H7 (cell line): ENCODE measurements at places on chromosomes 7 and 10. TPM values are rescaled to one million over a fixed set of nuclear protein-coding genes. Genes with fewer than 3 reads are reported as not detected.

DNA sequence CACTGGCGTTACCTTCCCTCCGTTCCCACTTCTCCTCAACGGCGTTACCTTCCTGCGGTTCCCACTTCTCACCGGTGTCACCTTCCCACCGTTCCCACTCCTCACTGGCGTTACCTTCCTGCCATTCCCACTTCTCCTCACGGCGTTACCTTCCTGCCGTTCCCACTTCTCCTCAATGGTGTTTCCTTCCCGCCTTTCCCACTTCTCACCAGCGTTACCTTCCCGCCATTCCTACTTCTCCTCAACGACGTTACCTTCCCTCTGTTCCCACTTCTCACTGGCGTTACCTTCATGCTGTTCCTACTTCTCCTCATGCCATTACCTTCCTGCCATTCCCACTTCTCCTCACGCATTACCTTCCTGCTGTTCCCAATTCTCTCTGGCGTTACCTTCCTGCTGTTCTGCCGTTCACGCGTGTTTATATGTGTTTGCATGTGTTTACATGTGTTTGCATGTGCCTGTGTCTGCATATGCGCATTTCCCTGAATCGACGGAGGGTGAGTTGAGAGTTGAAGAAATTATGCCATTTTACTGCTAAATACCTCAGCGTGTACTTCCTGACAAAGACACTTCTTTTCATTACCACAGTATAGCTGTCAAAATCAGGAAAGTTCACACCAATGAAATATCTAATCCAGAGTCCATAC lies 23.2 kb upstream of the CFAP46 start:
- no peak for DNase-seq

- peak; percentile 81 for DNase-seq
These were observed 140.1 kb downstream of the DYNC2I1 start for GRCh38 chr7:158996214-158997109.

GRCh38 chr7:32326078-32326477 lies 164.1 kb downstream of the LSM5 start:
- no peak for DNase-seq

- DNase-seq = no peak
These were observed 253.3 kb downstream of the IPMK start for GRCh38 chr10:58014436-58014835.

- no peak for DNase-seq
These were observed 292.9 kb upstream of the PITRM1 start for GRCh38 chr10:3465406-3465891.

Gene ENTPD1
- 0.42 and 0.92 TPM in 2 replicates for total RNA-seq

Gene SPDYE16
- total RNA-seq = not detected in 2 replicates

Gene DGKI
- total RNA-seq = 0.04 and 0.14 TPM in 2 replicates
